ENCODE measurements at places on chromosomes 1 and 21.

DNA sequence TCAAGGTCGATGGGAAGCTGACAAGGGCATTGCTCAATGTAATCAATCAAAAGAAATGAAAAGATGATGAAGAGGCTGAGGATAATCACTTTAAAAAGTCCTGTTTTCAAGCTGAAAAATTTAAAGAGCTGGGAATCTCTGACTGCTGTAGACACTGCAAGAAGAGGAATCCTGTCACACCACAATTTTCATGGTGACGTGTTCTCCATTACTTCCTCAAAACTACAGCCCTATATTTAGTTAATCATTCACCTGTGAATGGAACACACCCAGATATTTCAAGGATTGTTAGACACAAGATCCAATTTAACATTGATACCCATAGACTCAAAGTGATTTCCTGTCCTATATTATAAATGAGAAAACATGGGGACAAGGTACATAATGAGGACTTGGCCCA, 1048.3 kb downstream of the AMY1C start:
- DNase-seq: no peak

GRCh38 chr1:180966312-180966711, 53.6 kb downstream of the KIAA1614 start:
- DNase-seq: no peak

- no peak for DNase-seq
Measured at GRCh38 chr1:230429067-230429735, 3.1 kb upstream of the PGBD5 start.

- no peak for DNase-seq
Measured at GRCh38 chr1:30038134-30039025, 685.0 kb downstream of the MATN1 start.

- DNase-seq: no peak
Measured at GRCh38 chr1:66335859-66336640, 197.9 kb upstream of the SGIP1 start.

- DNase-seq: peak; percentile 81
Measured at GRCh38 chr1:28437264-28437923, 67.9 kb downstream of the PHACTR4 start.

DNA sequence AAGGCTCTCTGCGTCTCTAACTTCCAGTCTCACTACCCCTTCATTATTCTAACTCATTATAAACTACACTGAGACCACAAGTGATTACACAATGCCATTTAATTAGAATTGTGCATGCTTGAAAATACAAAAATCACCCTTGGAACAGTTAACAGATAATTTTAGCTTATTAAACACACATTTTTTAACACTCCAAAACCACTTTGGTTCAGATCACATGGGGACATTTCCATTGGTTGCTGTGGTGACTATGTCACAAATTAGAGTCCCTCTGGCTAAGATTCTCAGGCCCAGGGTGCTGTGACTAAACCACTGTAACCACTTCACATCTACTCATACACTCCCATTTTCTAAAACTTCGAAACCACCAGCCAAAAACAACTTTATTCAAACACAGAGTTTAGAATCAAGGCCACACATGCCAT, 43.0 kb downstream of the JAK1 start:
- no peak for DNase-seq

DNA sequence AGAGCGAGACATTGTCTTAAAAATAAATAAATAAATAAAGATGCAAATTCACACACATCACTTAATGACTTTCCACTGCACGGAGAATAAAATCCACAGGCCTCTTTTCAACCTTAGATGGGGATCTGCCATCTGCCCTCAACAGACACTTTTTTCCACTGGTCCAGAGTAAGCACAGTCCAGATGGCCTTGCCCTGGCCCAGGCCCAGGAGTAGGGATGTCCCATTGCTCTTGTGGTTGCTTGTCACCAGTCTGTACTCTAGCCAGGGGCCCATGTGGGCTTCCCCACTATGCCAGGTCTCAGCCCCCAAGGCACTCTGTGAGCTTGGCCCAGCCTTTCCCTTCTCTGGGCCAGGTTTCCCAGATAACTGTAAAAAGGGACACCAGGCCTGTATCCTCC, 17.4 kb downstream of the PLOD1 start:
- DNase-seq: no peak

GRCh38 chr1:232548691-232549090, 81.2 kb downstream of the SIPA1L2 start:
- DNase-seq: no peak

GRCh38 chr1:8170059-8170835, 144.1 kb upstream of the ERRFI1 start:
- no peak for DNase-seq

GRCh38 chr1:78136680-78137079, 90.9 kb downstream of the GIPC2 start:
- DNase-seq: no peak

DNA sequence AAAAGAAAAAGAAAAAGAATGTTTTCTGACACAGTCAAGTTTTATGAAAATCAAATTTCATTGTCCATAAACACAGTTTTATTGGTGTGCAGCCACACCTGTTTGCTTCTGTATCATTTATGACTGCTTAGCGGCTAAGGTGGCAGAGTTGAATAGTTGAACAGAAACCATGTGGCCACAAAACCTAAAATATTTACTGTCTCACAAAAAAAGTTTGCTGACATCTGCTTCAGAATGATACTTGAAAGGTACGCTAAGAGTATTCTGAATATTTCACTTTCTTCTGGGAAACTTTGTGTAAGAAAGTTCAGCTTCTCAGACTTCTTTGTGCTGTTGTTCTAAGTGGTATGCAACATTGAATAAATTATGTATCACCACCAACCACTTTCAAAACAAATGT, 6.2 kb downstream of the KCNK1 start:
- no peak for DNase-seq

DNA sequence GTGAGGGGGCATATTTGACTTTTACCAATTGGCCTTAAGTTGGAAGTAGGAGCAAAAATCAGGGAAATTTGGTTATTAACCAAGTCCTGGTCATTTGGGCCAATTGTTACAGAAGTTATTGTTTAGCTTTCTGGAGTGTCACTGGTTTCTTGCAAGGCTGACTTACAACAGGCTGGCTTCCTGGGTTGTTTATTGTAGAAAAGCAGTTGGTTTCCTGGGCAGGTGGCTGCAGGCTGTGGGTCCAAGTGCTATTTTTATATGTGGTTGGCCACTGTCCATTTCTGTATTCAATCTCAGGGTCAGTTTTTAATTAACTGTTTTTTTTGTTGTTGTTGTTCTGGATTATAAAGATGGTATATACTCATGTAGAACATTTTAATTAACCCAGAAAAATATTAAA, 174.1 kb downstream of the KCNJ6 start:
- no peak for DNase-seq

- DNase-seq: no peak
Measured at GRCh38 chr1:189206617-189207016, 1271.0 kb downstream of the BRINP3 start.

- DNase-seq: no peak
Measured at GRCh38 chr21:41817228-41817627, 50.4 kb upstream of the RIPK4 start.

GRCh38 chr21:15848634-15849560, 119.1 kb downstream of the USP25 start:
- peak; percentile 51 for DNase-seq

GRCh38 chr1:3978990-3979325, 78.9 kb upstream of the C1orf174 start:
- DNase-seq: no peak

- DNase-seq: no peak
Measured at GRCh38 chr1:94299627-94300553, 62.5 kb upstream of the ARHGAP29 start.

- DNase-seq: no peak
Measured at GRCh38 chr1:194598098-194598497, 1411.7 kb upstream of the B3GALT2 start.

- no peak for DNase-seq
Measured at GRCh38 chr1:18903291-18903756, 969 bp upstream of the ALDH4A1 start.

DNA sequence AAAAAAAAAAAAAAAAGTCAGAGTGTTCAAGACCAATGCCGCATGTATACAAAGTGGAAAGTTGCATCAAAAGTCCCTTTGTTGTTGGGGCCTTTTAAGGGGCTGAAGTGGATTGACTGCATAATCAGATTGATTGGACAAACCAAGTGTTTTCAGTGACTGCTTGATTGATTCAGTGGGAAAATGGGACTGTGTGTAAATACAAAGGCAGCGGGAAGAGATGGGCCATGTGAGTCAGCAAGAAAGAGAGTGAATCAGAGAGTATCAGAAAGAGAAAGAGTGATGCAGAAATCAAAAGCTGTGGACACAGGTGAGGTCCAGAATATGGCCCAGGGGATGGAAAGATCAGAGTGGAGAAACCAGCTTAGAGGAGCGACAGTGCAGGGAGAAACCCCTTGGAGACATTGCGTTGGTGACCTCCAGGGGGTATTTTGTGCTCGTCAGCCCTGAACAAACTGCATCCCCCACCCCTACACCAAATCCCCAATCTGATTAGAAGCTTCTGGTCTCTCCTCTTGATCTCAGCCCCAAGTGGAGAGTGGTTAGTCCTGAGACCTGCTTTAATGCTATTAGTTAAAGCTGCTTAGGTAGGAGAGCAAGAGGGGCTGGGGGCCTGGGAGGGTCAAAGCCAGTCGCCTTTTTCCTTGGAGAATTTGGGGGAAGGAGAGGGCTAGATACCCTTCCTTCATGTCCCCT, 5.1 kb upstream of the ETV3L start:
- DNase-seq: no peak

- DNase-seq: no peak
Measured at GRCh38 chr1:198841477-198841876, 202.6 kb downstream of the PTPRC start.

- DNase-seq: no peak
Measured at GRCh38 chr1:18232052-18232451, 124.5 kb downstream of the IGSF21 start.

- no peak for DNase-seq
Measured at GRCh38 chr1:207388721-207389120, 65.4 kb upstream of the CR2 start.

- DNase-seq: no peak
Measured at GRCh38 chr1:186849826-186850225, 21.1 kb downstream of the PLA2G4A start.

All from HS-27A (cell line).